ENCODE measurements at places on chromosomes 5 and 9. TPM values are rescaled to one million over a fixed set of nuclear protein-coding genes. Genes with fewer than 3 reads are reported as not detected.

DNA sequence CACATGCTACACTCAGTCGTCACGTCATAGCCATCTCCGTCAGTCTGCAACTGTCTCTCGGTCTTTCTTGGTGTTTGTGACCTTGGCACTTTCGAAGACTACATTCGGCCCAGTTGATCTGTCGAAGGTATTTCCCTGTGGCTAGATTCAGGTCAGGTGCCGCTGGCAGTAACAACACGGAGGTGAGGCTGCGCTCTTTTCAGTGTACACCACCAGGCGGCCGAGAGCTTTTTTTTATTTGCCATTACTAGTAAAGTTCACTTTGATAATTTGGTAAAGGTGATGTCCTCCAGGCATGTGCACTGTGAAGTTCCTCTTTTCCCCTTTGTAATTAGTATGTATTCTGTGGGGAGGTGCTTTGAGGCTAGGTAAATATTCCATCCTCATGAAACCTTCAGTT, 49.7 kb downstream of the RNF130 start:
- no peak for ATAC-seq

GRCh38 chr5:9878206-9878605, 248.1 kb upstream of the TAS2R1 start:
- no peak for ATAC-seq

DNA sequence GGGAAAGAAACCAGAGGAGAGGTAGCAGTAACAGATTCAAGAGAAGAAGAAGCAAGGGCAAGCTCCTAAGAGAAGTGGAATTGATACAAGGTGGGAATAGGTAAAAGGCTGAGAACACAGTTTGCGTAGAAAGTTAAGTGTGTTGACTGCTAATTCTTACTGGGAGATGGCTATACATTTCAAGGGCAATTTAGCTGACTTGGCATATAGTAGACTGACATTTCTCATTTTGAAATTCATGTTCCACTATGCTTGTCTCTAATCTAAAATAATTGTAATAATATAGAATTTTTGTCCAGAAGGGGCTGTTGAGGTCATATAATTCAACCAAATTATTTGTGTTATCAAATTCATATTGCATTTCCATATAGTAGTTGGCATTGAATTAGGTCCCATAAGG, 144.0 kb downstream of the ATG10 start:
- ATAC-seq = no peak

DNA sequence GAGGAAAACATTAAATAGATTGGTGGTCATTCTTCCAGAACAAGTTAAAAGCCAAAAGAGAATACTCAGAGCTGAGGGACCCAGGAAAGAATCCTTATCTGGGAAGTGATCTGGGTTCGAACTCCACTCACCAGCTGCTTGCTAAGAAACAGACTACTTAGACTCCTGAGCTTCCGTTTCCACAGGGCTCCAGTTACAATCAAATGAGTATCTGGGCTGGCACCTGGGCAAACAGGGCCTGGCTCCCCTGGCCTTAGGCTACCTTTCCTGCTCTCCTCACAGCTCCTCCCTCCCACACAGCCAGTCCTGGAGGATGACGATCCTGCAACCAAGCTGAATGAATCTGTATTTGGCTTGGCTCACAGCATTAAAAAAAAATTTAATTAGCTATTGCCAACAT, 2.5 kb downstream of the MAPK9 start:
- no peak for ATAC-seq

Gene IL4
- not detected for total RNA-seq

Gene CDKN2A
- 9.7 TPM for total RNA-seq

Gene DNAI1
- not detected for total RNA-seq
